ENCODE measurements at places on chromosomes 5 and 9.

DNA sequence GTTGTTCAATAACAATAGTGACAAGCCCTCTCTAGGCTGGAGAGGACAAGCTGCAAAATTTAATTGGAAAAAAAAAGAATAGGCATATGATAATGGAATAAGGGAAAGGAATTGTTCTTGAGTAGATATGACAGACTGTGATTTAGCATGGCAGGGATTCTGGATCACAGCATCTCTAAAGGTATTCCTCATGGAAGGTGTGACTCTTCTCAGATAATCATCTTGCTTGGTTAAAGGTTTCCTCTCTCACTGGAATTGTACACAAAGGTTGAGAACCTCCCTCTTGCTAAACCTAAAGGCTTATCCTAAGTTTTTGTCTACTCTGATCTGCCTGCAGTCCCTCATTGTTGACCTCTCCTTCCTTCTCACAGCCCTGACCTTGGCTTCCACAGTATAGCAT is 31.6 kb downstream of the ELOVL7 start:
- no peak overlapping the region for H3K27ac ChIP-seq
- DNase-seq: no peak
- no peaks in the 10 kb centered on the region for H3K27me3 ChIP-seq
- H3K36me3 ChIP-seq: no peaks in the 10 kb centered on the region

DNA sequence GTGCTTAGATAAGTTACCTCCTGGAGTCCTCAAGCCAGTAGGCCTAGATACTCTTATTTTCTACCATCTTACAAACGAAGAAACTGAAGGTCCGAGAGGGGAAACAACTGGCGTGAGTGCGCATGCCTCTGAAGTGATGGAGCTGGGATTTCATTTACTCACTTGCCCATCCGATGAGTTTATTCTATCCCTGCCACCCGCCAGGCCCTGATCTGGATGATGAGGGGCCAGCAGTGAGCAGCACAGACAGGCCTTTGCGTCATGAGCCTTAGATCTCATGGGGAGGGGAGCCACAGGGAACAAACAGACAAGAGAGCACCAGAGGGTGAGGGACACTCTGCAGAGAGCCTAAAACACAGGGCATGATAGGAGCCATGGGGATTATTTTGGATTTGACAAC is 34.1 kb upstream of the SLC2A8 start:
- H3K36me3 ChIP-seq: peaks cover 16% of the 10 kb centered on the region
- H3K4me1 ChIP-seq: peaks cover 9% of the 10 kb centered on the region
- H3K4me3 ChIP-seq: no peak overlapping the region
- no peaks in the 10 kb centered on the region for H3K27me3 ChIP-seq
- DNase-seq: no peak

GRCh38 chr9:76877961-76878360 is 28.0 kb downstream of the PRUNE2 start:
- no peaks in the 10 kb centered on the region for H3K27me3 ChIP-seq
- H3K27ac ChIP-seq: peak overlapping the region; percentile 94
- H3K36me3 ChIP-seq: no peaks in the 10 kb centered on the region
- no peak overlapping the region for H3K4me3 ChIP-seq

DNA sequence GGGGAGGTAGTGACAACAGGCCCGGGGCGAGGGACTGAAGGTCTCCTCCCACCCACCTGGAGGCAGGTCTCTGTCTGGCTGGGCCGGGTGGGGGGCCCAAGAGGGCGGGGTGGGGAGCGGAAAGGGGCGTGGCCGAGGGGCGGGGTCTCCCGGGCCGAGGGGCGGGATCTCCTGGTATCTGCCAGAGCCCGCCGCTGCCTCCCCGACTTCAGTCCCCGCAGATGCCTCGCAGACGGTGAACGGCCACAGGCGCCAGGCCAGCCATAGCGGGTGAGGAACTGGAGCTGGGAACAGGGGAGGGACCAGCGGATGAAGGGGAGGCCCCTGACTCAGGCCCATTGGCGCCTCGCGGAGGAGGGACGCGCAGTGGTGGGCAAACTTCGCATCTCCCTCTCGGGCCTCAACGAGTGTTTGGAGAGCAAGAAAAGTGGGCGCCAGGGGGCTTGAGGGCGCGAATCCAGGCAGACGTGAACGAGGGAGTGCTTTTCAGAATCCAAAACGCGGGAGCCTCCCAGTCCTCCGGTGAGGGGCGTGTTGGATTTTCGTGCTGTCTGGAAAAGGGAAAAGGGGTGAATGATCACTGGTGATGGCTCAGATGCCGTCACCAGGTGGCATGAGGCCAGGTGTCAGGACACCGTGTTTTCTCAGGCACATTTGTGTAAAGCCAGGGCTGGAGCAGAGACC is at the start of gene ADGRD2:
ADGRD2 (plus strand) TSS at position 211 of the 684 bp plus-strand sequence. CDS start 1,216 bp downstream, outside the sequence.
- DNase-seq: no peak

DNA sequence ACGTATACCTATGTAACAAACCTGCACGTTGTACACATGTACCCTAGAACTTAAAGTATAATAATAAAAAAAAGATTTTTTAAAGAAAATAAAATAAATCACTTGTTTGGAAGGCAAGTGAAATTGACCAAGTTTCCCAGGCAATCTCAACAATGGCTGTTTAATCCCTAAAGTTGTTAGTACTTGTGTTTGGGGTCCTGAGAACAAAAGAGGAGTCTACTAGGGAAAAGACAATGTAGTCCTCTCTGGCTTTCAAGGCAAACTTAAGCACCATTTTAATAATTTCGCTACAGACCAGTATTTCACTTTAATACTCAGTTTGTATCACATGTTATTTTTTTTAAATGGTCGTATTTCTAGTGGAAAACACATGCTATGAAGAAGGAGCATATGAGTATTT is 14.2 kb downstream of the CEMIP2 start:
- H3K27ac ChIP-seq: no peak overlapping the region
- no peaks in the 10 kb centered on the region for H3K36me3 ChIP-seq
- H3K27me3 ChIP-seq: no peaks in the 10 kb centered on the region
- no peak overlapping the region for H3K4me3 ChIP-seq

DNA sequence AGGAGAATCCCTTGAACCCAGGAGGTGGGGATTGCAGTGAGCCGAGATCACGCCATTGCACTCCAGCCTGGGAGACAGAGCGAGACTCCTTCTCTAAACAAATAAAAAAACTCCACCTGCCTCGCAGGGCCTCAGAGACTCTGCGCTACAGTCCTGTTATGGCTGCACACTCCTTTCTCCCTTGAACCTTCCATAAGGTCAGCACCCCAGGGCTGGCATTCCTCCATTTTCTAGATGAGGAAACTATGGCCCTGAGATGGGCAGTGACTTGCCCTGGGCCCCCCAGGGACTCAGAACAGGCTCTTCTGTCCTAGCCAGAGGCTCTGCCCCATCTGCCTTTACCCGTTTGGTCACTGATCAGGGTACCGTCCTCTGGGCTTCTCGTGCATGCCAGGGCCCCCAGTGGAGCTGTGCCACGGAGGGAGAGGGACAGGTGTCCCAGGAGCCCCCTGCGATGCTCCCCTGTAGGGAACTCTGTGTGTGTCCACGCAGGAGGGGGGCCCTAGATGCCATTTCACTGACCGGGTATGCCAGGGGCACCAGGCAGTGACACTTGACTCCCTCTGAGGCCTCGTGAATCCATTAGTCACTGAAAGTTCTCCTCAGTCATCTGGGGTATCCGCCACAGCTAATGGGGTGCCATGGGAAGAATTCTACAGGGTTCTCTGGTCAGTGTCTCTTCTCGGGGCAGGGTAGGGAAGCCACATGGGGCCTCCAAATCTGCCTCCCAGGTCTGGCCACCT is 16.2 kb downstream of the RALGDS start:
- no peak overlapping the region for H3K4me3 ChIP-seq
- H3K36me3 ChIP-seq: peaks cover 86% of the 10 kb centered on the region
- DNase-seq: peak; percentile 1
- no peaks in the 10 kb centered on the region for H3K27me3 ChIP-seq
- no peaks in the 10 kb centered on the region for H3K4me1 ChIP-seq

DNA sequence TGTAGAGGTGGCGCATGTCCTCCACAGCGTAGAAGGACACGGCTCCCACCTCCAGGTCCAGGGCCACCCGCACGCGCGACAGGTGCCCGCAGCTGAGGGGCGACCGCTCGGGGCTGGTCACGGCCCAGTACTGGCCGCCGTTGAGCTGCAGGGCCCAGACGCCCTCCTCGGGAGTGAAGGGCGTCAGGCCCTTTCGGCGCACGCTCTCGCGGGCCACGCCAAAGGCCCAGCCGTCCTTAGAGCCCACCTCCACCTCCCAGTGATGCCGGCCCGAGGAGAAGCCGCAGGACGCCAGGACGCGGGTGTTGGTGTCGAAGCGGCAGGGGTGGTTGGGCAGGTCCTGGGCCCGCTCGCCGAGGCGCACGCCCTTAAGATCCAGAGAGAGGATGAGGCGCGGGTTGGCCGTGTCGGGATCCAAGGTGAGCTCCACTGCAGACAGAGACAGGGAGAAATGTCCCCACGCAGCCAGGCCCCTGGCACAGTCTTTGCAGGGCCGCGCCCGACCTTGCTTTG is 9.7 kb downstream of the TRIM7 start:
- no peak overlapping the region for H3K27ac ChIP-seq
- H3K36me3 ChIP-seq: no peaks in the 10 kb centered on the region
- H3K4me3 ChIP-seq: no peak overlapping the region
- peaks cover 8% of the 10 kb centered on the region for H3K4me1 ChIP-seq
- DNase-seq: no peak
- H3K27me3 ChIP-seq: no peaks in the 10 kb centered on the region

Data from thoracic aorta (tissue), 2 donors.